ENCODE measurements at places on chromosomes 1 and 21.
A peak's percentile ranks its signal among the peaks of the same experiment; 100 is the strongest.

GRCh38 chr1:108815566-108815965 lies 41.3 kb downstream of the AKNAD1 start:
- DNase-seq: no peak

DNA sequence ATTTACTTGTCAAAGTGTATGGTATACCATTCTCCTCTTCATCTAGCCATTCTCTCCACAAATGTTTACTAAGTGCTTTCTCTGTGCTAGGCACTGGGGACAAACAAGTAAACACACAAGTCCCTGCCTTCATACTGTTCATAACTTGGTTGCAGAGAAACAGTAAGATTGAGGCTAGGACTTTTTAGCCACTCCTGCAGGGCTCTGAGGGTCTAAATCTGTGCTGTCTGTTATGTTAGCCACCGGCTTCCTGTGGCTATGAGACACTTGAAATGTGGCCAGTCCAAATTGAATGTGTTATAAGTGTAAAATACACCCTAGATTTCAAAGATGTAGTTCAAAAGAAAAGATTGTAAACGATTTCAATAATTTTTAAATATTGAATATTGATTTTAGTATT lies 50.2 kb downstream of the AZIN2 start:
- DNase-seq: no peak

GRCh38 chr1:161198194-161198896 lies 509 bp downstream of the ADAMTS4 start:
- peak; percentile 80 for DNase-seq

- DNase-seq: no peak
These were observed 784 bp downstream of the RPL11 start for GRCh38 chr1:23692308-23692871.

DNA sequence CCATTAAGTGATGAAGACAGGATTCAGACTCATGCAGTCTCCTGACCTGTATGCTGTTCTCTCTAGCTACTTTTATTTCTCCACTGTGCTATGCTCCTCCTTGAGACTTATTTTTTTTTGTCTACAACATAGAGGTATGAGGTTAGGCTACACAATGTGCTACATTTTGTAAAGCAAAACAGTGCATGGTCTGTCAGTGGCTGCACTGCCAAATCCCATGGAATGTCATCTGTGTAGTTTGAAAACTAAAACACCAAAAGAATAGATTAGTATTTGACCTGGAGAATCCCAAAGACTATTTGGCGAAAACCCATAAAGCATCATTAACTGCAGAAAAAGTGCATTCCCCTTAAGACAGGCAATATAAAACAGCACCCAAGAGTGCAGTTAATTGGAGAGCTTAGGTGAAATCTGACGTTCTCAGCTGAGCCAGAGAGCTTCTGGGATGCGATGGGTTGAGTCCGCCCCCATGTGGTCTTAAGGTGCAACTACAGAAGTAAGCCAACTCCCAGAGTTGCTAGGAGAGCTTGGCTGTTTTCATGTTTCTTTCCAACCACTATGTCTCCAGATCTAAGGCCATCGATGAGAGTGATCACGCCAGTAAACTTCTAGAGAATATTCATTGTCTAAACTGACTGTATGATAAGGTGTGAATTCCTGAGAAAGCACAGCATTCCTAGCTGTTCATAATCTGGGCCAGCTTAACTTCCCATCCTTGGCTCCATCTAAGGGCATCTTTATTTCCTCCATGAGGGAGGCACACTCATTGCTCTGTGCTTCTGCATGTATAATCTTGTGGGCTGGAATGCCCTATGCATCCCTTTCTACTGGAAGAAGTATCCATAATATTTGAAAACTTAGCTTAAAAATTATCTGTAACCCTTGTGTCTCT lies 20.7 kb upstream of the CYP2J2 start:
- peak; percentile 61 for DNase-seq

DNA sequence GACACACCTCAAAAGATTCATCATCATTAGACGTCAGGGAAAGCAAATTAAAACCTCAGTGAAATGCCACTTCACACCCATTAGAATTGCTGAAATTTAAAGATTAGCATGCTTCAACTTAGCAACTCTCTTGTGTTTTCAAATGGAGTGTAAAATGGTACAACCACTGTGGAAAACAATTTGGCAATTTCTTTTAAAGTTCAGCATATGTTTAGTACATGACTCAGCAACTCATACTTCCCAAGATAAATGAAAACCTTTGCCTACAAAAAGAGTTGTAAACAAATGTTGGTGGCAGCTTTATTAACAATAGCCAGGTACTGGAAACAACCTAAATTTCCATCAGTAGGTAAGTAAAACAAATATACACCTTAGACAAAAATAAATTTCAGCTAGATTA lies 42.7 kb downstream of the ST3GAL3 start:
- DNase-seq: no peak

DNA sequence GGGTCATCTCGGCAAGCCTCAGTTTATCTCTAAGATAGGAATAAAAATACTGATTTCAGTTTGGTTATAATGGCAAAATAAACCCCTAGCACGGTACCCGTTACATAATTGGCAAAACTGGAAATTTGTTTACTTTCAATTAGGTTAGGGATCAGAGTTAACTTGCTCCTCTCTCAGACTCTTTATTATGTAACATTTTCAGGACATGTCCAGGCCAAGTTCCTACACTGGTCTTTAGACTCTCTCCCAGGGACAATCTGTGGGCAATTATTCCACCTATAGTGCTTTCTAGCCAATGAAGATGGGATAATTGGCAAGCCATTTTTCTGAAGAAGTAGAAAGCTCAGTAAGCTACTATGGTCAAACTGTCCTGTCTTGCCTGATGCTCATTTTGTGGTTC lies 189.4 kb downstream of the NEK7 start:
- DNase-seq: no peak

DNA sequence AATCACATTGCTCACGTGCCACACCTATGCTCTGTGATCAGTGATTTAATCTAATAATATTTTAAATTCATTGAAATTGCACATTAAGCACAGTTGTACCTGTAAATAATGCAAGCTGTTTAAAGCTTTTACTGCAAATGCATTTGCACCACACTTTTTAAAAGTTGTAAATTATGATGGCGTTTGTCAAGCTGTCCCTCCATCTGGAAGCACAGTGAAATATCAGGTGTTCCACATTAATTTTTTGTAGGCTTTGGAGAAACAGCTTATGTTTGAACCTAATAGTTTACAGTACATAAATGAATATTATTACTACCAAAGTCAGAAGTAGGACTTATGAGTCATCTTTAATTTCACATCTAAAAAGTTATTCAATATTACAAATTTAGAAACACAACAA lies 3.0 kb upstream of the DPYD start:
- DNase-seq: no peak

DNA sequence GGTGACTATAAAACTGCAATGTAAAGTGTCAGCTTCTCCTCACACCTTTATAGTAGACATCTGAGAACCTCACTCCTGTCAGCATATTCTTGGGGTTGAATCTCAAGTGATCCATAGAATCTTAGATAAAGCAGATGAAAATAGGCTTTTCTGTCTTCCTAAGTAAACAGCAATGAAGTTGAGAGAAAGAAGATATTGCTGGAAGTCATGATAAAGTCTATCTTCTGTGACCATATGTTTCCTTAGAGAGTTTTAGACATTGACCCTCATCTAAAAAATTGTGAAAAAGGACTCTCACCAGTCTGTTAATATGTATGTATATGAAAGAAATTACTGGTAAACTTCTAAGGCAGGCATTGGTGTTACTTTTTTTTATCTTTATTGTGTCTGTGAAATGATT lies 66.8 kb downstream of the LIPI start:
- no peak for DNase-seq

DNA sequence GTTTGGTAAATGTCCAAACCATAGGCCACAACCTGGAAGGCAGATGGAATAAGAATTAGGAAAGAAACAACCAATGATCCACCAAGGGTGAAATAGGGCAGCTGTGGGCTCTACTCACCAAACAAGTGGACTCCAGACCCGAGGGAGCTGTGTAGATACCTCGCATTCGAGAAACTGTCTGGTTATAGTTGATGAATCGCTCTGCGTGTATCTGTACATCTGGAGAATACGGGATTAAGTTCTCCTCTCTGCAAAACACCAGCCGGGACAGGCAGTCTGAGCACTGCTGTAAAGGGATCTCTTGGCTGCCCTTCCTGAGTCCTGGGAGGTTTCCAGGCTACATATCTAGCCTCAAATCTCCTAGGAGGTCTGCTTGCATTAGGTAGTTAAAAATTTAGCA lies 9.4 kb upstream of the UBR4 start:
- no peak for DNase-seq

GRCh38 chr1:244211559-244211944 lies 160.5 kb downstream of the ZBTB18 start:
- DNase-seq: no peak

GRCh38 chr21:34599534-34600101 lies 15.3 kb downstream of the RCAN1 start:
- no peak for DNase-seq

GRCh38 chr1:26284597-26285347 lies 4.9 kb downstream of the SH3BGRL3 start:
- DNase-seq: no peak

- peak; percentile 30 for DNase-seq
These were observed 14.6 kb downstream of the NGF start for GRCh38 chr1:115323366-115324004.

- no peak for DNase-seq
These were observed 91.3 kb downstream of the CATSPERE start for GRCh38 chr1:244552336-244552735.

DNA sequence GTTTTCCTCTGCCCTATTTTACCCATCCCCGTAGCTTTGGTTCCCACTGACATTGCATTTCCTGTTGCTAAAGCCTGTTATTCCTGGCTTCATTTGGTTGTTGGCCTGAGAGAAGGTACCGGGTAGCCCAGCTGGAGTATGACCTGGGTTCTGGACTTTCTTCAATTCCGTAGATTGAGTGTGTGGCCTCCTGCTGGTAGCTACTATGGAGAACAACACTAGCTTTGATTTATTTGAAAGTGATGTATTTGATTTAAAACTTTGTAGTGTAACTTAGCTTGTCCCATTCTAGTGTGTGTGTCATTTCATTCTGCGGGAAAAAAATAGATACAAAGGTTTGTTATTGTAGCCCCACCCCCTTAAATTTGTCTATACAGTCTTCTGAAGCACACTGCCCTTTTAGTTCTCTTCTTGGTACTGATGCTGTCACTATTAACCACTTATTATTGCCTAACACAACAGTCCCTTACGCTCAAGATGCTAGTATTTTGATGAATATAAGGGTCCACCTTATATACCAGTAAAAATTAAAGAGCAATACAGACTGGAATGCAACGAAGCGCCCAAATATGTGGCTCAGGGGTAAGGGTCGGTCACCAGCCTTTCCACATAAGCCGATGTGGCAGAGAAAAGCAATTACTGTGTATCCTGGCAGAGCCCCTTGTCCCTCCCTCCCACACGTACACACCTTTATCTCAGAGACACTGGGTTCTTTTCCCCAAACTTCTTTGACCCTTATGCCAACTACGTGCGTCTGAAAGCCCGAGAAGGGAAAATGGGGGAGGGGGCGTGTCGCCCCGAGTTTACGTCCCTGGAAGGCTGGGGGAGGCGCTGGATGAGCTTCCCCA lies 643 bp upstream of the MOV10 start:
- peak; percentile 47 for DNase-seq

GRCh38 chr1:10263450-10264082 lies 53.2 kb downstream of the KIF1B start:
- no peak for DNase-seq

- DNase-seq: no peak
These were observed 62.8 kb upstream of the C1orf87 start for GRCh38 chr1:60136395-60136794.

DNA sequence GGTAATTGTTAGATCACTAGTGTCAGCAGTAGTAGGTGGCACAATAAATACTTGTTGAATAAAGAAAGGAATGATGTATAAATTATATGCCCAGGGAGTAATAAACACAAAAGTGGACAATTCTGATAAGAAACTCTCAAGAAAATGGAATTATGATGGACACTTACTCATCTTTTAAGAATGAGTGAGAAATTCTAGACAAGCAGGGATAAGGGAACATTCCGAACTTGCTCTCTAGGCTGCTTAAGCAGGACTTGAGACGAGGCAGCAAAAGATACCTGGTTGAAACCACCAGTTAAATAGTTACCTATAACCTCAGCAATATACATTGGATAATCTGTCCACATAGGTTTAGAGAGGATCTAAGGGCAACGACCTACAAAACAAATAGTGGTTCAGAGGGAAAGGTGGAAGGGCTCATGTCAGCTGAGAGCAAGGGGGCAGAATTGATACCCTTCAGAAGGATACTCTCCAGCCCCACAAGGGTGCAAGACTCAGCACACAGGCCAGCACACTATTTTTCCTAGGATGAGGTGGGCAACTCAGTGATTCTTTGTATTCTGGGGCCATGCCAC lies 46.3 kb downstream of the XCL2 start:
- DNase-seq: no peak

- DNase-seq: no peak
These were observed 16.2 kb upstream of the LIN9 start for GRCh38 chr1:226325178-226325577.

DNA sequence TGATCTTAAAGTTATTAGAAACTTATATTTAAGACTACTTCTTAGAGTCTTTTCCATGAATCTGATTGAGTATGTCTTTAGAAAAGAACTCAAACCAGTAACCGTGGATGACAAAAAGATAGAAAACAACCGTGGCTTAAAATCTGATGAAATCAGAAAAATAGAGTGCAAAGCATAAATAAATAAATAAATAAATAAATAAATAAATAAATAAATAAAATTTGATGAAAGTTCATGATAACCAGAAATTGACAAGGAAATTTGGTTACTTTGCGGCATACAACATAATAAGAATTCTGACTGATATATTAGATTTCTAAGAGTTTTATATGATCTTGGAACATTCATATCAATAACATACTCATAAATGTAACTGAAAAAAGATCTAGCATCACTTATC lies 152.1 kb downstream of the AK5 start:
- no peak for DNase-seq

- no peak for DNase-seq
These were observed 69.3 kb downstream of the FOXD2 start for GRCh38 chr1:47507144-47507543.

GRCh38 chr1:63787875-63788274 lies 14.1 kb downstream of the ROR1 start:
- DNase-seq: no peak
